HCEC 1CT (cell line): ENCODE measurements at places on chromosomes 1 and 21.

GRCh38 chr1:176949033-176949662 lies 215.4 kb downstream of the ASTN1 start:
- DNase-seq = peak; percentile 17

GRCh38 chr1:223827193-223827663 lies 18.5 kb downstream of the TP53BP2 start:
- no peak for DNase-seq

- no peak for DNase-seq
These were observed 70.3 kb downstream of the GALNT2 start for GRCh38 chr1:230137337-230137815.

- DNase-seq = no peak
These were observed 127.0 kb downstream of the CCDC185 start for GRCh38 chr1:223520200-223520599.

GRCh38 chr1:111214884-111215283 lies 12.6 kb upstream of the CHI3L2 start:
- no peak for DNase-seq

GRCh38 chr21:45630876-45631275 lies 12.6 kb upstream of the PCBP3 start:
- DNase-seq = no peak

DNA sequence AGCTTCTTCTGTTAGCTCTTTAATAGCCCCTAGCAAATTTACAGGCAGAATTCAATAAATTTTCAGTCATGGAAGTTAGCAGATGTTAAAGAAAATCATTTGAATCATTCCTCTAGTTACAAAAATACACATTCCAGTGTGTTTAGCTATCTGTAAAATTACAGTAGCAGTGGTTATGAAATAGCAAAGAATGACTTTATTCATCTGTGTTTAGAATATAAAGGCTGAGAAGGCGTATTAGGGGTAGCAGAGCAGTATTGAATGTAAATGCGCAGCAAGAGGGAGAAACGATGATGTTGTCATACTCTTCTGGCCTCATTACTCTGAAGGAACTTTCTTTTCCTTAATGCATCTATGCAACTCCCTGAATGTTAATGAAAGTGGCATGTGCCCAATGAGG lies 106.2 kb upstream of the CYYR1 start:
- no peak for DNase-seq

- DNase-seq = peak; percentile 64
These were observed at the start of gene COL24A1 for GRCh38 chr1:86156566-86157455. TSS of gene COL24A1 (minus strand) at chr1:86156772. CDS start at chr1:86156396, 376 bp downstream.

GRCh38 chr1:41591891-41592290 lies 107.4 kb upstream of the EDN2 start:
- DNase-seq = no peak

DNA sequence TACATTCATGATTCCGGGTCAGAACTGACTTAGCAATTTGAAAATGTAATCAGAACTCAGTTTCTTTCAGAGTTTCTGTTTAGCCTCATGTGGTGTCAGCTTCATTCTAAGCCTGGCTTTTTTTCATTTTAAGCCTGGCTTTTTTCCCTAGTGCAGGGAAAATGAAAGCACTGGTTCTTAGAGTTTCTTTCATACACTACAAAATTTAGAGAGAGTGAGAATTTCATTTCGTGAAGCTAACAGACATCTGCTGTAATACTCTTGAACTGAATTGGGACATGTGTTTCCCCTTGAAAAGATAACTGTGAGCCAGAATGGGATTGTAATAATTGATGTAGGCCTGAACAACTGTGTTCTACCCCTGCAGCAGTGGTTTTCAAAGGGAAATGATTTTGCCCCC lies 95.3 kb upstream of the KIAA0040 start:
- no peak for DNase-seq

DNA sequence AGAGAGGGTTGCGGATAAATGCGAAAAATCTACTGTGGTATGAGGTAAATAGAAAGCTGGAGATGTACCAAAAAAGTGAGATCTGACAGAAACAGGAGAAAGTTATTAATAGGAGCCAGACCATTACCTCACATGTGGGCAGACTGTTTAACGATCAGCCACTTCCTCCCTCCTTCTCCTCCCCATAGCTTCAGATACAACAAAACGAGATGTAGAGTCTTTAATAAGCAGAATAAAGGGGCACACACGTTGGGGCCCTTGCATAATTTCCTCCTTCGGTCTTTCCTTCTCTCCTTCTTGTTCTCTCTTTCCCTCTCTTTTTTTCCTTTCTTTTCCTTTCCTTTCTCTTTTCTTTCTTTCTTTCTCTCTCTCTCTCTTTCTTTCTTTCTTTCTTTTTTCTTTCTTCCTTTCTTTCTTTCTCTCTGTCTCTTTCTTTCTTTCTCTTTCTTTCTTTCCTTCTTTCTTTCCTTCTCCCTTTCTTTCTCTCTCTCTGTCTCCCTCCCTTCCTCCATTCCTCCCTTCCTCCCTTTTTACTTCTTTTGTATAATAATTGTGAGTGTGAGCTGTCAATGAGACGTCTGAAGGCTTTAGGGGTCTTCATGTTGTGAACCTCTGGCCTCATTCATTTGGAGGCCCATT lies 242.1 kb downstream of the GRIK1 start:
- peak; percentile 8 for DNase-seq

DNA sequence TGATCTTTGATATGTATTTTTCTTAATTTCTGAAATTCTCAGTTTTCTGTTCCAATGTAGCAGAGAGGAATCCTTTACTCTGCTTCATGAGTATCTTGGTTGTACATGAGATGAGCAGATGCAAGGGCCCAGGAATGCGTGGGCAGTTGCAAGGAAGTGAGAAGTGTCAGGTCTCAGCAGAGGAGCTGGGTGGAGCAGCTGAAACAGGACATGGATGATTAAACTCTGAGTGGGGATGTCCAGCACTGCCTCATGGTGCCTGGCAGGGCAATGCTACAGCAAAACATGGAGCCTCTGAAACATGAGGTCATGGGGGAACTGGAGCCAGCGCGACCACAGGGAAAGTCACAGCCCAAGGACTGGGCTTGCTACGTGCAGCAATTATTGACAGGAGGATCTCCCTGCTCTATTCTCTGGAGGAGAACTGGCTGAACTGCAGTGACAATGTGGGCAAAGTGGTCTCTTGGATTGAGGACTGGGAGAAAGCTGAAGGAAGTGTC lies 48.4 kb downstream of the COLGALT2 start:
- peak; percentile 79 for DNase-seq

- peak; percentile 87 for DNase-seq
These were observed 308.5 kb upstream of the ADAMTS5 start for GRCh38 chr21:27275294-27275927.

DNA sequence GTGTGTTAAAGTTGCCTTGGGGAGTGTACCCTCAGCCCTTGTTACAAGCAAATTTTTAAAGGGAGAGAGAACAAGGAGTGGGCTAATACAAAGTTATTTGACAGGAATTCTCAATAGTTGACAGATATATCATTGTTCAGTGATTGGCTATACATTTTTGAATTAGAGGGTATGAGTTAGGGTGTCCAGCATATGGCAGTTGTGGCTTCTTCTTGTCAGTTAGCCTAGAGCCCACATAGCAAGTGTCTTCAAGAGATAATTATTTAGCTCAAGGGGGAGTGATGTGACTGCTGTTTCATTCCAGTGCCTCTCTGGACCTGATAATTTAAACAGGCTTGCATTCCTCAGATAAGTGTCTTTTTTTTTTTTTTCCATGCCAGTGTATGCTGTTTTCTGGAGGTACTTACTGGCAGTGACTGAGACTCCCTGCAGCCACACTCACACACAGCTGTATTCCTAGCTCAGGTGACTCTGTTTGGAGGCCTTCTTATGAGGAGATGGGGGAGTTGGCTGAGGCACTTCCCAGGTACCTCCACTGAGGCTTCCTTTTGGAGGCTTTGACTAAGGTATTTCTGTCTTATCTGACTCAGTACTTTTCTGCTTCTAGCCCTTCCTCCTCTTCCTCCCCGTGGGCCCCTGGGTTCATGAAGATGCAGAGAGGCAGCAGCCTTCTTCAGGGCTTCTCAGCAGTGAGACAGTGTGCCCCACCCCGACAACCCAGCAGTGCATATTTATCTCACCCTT lies 32.3 kb downstream of the IVNS1ABP start:
- DNase-seq = no peak

DNA sequence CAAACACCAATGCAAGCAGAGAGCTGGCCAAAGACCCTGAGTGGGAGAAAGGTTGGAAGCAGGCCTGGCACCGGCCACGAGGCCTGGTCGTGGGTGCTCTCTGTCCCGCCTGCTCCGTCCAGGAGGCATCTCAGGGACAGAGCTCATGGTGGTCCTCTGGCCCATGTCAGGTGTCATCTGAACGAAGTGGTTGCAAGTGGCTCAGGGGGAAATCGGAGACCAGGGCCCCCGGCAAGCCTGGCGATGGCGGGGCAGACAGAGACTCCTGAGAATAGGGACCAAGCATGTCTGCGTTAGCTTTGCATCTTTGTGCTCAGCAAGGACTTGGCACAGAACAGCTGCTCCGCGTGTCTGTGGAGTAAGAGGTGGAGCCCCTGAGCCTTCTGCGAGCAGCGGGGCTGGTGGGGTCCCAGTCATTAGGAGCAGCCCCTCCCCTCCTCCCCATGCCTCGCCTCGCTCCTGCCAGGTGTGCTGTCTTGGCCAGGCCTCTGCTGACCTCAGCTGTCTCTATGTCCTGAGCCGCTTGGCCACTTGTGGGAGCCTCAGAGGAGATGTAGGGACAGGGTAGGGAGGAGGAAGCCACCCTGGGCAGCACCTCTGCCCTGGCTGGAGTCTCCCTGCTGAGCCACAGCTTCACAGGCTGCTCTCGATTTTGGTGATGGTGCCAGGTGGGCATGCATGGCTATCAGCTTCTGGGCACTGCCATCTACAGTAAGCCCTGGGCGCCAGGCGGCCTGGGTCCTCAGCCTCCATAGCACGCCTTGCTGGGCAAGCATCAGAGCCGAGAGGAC lies 362.9 kb upstream of the VAMP3 start:
- DNase-seq = no peak

DNA sequence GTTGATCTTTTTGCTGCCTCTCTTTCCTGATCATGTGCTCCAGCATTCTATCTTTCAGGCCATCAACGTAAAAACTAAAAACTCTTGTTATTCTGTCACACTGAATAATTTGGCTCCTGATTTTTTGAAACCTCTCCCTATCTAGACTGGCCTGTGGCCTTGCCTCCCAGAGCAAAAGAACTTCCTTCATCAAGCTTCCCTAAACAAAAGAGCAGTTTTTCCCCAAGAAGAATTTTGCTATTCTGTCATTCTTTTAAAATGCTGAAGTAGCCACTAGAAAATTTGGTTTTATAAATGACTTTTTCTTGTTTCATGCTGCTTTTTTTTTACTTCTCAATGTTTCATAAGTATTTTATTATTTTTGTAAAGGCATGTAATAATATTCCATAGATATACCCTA lies 37.1 kb upstream of the CR2 start:
- no peak for DNase-seq

GRCh38 chr1:3746830-3747521 lies 5.3 kb upstream of the CCDC27 start:
- DNase-seq = peak; percentile 62

- DNase-seq = no peak
These were observed 129.7 kb downstream of the ATP1B1 start for GRCh38 chr1:169236143-169236542.

DNA sequence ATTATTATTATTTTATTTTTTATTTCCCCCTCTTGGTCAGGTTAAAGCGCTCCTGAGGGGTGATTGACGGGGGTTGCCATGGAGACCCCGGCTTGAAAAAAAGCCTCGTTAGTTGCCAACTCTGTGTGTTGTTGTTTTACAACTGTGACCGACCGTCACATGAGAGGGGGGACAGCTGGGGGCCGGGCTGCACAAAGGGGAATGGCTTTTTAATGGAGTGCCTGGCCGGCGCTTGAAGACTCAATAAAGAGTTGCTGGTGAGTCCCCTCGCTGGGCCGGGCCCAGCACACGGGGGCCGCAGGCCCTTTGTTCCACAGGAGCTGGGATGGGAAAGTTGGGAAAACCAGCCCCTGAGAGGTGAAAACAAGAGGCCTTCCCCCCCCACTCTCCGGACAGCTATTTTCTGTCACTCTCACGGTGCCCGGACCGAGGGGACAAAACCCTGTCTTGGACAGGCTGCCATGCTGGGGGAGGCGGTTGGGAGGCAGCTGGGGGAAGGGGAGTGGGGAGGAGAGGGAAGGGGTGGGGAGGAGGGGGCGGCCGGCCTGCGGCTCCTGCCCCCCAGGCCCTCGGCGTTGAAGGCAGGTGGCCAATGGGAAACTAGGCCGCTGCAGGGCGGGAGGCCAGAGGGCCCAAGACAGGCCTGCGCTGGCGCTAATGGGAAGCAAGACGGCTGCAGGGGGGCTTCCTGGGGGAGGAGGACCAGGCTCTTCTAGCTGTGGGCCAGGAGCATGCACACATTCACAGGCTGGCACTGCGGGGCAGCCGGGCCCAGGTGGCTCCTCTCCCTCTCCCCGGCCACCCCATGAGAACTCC lies 67.6 kb downstream of the CASZ1 start:
- DNase-seq = no peak

DNA sequence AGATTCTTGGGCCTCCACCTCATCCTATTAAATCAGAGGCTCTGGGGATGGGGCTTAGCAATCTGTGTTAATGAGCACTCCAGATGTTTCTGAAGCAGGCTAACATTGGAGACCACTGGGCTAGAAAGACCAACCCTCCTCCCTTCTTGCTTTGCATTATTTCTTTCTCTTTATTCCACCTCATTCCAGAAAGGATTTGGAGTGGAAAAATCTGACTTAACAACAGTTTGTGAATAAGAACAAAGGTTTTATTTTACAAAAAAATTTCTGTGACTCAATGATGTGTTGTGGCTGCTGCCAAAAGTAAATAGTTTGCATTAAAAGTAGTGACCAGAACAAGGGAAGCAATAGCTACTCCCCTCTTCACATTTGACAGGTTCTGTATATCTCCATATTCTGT lies 79.4 kb downstream of the TGFB2 start:
- DNase-seq = no peak

DNA sequence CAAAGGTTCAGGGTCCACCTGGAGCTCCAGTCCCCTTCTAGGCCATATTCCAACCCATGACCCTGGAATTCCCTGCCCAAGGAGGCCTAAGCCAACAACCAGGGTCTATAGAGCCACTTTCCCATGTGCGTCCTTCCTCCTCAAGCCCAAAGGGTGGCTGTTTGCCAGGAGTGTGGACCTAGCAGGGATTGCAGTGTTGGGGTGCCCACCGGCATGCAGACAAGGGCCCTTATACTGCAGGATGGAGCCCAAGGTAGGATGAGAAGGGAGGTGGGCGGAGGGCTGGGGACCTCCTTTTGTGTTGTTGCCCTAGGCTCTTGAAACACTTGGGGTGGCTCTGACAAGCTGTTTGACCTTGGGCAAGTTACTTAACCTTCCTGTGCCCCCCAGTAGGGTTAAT lies 19.7 kb upstream of the ADGRB2 start:
- DNase-seq = no peak
